ENCODE measurements at places on chromosomes 7 and 10.

GRCh38 chr10:66501356-66501755 lies 424.5 kb upstream of the LRRTM3 start:
- DNase-seq = no peak

DNA sequence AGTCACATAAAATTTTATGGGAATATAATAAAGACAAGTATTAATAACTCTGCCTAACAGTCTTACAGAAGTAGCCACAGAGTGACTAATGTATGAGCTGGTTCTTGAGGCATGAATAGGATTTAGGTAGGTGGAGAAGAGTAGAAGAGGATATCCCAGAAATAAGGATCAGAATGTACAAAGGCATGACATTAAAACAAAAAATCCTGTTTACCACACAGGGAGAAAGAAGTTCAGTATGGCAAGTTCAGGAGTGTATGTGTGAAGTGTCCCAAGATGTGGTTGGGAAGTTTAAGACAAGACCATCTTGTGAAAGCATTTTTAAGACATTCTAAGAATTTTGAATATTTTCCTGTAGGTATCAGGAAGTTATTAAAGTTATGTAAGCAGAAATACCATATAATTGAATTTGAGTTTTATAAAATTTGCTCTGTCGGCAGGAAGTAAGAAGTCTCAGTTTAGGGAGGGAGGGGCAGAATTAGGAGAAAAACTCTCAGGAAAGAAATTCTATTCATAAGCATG lies 64.7 kb upstream of the CAV2 start:
- DNase-seq = peak; percentile 97

- peak; percentile 68 for DNase-seq
Measured at GRCh38 chr7:128221929-128222403, 19.1 kb upstream of the LEP start.

GRCh38 chr7:127504715-127505114 lies 80.7 kb downstream of the GCC1 start:
- DNase-seq = peak; percentile 3

DNA sequence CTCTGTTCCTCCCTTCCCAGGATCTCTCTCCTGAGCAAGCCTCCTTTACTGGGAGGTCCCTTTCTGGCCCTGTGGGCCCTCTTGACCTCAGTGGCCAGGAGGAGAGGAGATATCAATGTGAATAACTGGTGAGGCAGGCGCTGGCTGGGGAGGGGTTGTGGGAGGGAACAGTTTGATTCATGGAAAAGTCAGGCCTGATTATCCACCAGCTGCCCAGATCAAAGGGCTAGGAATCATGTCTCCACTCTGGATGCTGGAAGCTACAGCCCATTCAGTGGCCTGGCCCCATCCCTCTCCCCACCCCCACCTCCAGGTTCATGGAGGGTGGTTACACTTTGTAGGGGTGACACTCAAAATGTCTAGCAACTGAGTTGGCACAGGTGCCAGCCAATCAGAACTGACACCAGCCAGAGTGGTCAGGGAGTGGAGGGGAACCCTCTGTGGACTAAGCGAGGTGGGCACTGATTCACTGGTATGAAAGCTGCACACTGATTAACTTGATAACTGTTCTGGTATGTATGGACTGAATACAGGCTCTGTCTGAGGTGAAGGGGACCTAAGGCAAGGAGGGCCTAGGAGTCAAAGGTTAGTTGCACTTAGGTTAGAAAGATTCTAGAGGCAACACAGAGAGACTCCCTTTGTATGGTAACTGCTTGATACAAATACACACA lies 4.8 kb downstream of the PRRT4 start:
- DNase-seq = no peak

DNA sequence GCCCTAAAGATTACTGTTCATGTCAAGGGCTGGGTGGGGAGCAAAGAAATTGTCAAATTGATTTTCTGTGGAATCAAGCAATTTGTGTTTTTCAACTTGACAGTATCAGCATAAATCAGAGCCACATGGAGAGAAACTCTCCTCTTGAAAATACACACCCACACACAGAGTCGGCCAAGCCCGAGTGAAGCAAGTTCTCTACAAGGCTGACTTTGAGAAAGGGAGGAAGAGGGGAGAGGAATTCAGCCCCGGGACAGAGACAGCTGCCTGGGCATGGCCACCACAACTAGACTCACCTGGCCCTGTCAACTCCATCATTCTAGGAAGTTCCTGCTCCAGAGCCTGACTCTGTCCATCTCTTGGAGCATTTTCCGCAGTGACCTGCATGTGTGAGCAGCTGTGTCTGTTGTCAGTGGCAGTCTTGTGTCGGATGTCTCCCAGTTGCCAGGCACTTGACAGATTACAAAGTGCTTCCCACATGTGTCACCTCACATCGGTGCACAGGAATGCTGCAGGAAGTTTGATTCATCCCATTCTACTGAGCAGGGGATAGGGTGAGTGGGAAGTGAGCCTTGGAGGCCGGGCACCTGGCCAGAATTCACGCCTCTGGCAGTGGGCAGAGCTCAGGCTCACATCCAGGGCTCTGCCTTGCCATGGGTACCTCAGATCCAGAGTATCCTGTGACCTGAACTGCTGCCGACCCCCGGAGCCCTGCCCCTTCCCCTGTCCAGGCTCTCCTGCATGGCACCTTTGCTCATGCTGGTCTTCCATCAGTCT lies 37.9 kb downstream of the ADAM12 start:
- DNase-seq = peak; percentile 96

GRCh38 chr10:133324198-133324792 lies 12.4 kb downstream of the CALY start:
- no peak for DNase-seq

DNA sequence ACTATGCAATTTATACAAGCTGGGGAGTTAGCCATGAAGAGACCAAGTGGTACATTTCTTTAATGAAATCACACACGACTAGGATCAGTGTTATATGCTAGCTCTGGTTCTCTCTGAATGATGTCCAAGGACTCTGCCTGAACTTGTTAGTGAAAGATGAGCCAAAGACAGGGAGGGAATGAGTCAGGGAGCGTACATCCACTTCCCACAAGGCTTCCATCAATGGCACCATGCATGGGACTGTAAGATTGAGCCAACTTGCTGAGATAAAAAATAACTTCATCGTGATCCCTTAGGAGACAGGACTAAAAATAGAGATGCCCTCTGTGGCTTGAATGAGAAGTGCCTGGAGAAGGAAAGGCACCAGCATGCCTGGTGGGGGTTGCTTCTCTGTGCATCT lies 629.7 kb downstream of the ACTR3B start:
- no peak for DNase-seq

DNA sequence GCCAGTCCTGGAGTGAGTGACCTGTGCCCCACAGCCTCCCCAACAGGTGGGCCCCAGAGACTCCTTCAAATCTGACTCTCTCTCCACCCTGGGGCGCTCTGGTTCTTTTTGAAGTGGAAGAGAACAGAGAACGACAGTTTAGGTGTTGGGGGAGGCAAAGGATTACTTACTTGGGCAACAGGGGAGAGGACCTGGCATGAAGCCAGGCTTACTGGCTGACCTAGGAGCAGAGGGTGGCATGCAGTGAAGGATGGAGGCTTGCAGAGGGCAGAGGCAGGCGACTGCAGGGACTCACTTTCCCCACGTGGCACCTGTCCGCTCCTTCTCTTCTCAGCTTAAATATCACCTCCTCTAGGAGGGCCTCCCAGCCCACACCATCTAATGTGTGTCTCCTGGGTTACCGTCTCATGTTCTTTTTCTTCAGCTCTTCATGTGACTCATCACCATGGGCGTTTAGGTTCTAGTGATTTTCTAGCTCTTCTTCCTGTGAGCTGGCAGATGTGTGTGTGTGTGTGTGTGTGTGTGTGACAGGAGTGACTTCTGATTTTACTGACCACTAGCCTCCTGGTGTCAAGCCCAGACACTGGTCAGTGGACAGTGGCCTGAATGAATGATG lies 15.5 kb downstream of the LZTS2 start:
- peak; percentile 92 for DNase-seq

- DNase-seq = peak; percentile 37
Measured at GRCh38 chr7:82204694-82205093, 238.9 kb downstream of the CACNA2D1 start.

DNA sequence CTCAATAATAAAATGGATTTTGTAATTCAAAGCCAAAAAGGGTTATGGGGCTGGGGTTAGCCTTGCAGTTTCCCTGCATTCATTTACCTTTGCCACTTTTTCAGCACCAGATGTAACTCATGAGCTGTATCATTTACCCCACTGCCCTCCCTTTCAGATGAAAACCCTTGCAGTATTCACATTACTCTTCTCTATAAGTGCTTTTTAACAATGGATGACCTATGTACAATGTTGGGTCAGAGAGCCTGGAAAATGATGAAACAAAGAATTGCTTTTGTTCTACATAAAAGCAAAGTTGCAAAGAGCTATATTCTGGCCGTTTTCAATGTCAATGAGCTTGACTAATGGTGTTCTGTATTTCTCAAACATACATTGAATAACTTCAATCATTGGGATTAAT lies 189.7 kb downstream of the TMEM26 start:
- DNase-seq = no peak
